Calu3 (cell line): ENCODE measurements at places on chromosomes 1 and 21. TPM values are rescaled to one million over a fixed set of nuclear protein-coding genes. Genes with fewer than 3 reads are reported as not detected.

- DNase-seq: no peak
- peaks cover 46% of the 10 kb centered on the region for H3K4me1 ChIP-seq
- no peak overlapping the region for H3K4me3 ChIP-seq
- H3K36me3 ChIP-seq: peaks cover 51% of the 10 kb centered on the region
Measured at GRCh38 chr21:39668369-39668768, 55.6 kb downstream of the B3GALT5 start.

DNA sequence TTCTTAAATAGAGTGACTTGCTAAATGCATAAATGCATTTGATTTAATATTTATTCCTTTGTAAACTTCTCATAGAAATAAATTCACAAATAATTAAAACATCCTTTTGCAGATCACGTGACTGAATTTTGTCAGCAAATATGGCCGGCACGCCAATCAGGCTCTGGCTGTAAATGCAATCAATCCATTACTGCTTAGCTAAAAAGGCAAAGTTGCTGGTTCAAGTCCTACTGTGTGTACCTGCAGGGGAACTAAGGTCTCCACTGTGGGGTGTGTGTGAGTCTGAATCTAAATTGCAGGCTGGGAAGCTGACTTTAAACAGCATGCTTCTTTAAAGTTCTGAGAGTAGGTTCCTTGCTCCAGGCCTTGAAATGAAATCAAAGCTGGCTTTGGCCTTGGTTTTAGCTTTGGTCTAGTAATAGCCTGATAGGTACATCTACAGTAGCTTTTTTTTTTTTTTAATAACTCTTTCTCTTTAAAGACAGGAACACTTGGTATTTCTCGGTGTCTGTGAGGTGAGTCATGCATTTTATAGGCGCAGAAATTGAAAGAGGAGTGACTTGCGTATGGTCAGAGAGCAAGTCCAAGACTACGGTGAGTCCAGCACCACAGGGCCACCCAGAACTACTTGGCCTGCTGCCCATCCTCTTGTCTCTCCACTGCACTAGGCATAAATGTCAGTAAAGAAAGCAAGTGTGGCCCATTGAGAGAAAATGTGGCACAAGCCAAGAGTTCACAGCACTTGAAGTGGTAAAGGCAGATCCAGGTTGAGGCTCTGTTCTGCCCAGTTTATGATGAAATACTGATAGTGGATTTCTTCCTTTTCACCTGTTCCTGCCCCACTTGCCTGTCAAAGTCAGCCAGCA lies 36.2 kb upstream of the LYST start:
- H3K27ac ChIP-seq: peak overlapping the region; percentile 28
- no peaks in the 10 kb centered on the region for H3K27me3 ChIP-seq
- peaks cover 5% of the 10 kb centered on the region for H3K36me3 ChIP-seq
- peak overlapping the region; percentile 19 for H3K4me3 ChIP-seq
- peaks cover 28% of the 10 kb centered on the region for H3K4me1 ChIP-seq
- peak; percentile 49 for DNase-seq

- no peak for DNase-seq
- peak overlapping the region; percentile 42 for H3K27ac ChIP-seq
- no peak overlapping the region for H3K4me3 ChIP-seq
- H3K27me3 ChIP-seq: no peaks in the 10 kb centered on the region
- peaks cover 39% of the 10 kb centered on the region for H3K36me3 ChIP-seq
- H3K4me1 ChIP-seq: peaks cover 15% of the 10 kb centered on the region
Measured at GRCh38 chr1:47252369-47252768, 20.3 kb upstream of the TAL1 start.

The KANK4 gene
- total RNA-seq: not detected in 2 replicates

The CYYR1 gene
- not detected in 2 replicates for total RNA-seq

The VWA5B1 gene
- not detected in 2 replicates for total RNA-seq
